ENCODE measurements at places on chromosomes 11 and 22.

GRCh38 chr11:104798789-104799188, 99.5 kb downstream of the CASP12 start:
- no peak for DNase-seq

DNA sequence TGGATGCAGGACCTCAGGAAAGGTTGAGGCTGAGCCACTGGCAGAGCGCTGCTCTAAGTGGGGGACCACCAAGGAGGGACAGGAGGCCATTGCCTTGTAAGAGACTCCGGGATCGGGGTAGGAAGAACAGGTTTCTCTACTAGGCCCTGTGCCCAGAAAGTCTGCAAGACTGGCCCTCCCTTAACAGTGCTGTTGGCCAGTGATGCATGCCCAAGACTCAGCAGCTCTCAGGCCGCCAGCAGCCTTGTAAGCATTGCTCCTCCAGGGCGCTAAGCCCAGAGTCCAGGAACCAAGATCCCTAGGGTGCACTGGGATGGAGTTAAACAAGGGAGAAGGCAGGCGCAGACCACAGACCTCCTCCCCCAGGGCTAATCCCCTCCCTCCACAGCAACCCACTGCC, 39.3 kb upstream of the PANX1 start:
- DNase-seq: no peak

GRCh38 chr11:17770048-17770652, 35.6 kb downstream of the KCNC1 start:
- no peak for DNase-seq

- DNase-seq: peak; percentile 77
Observed at GRCh38 chr22:38228873-38229740, 27.3 kb downstream of the MAFF start.

DNA sequence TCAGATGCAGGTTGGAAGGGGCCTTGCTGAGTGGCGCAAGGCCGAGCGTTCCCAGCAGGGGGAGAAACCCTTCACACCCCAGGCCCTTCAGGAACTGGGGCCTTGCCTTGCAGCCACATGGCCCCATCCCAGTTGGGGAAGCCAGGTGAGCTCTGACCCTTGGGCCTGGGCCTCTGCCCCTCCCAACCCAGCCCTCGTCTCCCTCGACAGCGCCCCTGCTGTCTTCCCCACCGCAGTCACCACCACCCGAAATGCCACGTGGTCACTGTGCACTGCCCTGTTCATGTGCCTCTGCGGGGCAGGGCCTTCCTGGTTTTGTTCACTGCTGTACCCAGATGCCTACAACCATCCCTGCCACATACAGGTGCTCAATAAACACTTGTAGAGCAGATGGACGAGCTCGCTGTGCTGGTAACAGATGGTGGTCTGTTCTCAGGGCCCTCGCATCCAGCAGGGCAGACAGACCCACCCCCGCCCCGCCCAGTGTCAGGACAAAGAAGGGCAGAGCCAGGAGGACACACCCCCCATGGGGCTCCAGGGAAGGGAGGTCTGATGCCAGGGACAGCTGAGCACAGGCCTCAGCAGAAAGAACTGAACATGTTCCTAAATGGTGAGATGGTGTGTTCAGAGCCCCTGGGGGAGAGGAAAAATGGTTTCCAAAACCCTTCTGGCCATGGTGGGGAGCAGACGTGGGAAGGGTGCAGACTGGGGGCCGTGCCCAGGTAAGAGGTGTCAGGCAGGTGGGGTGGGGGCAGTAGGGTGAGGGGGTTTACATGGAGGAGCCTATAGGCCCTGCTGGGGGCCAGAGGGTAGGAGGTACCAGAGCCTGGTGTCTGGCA, 3.7 kb downstream of the POLR2L start:
- no peak for DNase-seq
